Gastroesophageal sphincter (tissue), 4 donors: ENCODE measurements at places on chromosomes 13 and 19.

DNA sequence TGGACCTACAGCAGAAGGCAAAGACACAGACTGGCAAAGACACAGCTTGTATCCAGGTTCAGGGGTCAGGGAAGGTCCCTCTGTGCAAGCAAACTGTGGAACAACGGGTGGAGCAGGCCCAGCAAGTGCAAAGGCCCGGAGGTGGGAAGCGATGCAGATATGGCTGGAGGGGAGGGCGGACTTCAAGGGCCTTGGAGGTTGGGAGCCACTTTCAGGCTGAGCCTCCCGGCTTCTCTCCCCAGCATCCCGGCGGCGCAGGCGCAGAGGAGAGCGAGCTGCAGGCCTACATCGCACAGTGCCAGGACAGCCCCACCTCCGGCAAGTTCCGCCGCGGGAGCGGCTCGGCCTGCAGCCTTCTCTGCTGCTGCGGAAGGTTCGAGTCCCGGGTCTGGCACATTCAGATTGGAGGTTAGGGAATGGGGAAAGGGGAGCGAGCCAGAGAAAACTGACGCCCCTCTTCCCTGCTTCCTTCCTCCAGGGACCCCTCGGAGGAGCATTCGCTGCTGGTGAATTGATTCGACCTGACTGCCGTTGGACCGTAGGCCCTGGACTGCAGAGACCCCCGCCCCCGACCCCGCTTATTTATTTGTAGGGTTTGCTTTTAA, 2.1 kb upstream of the PNPLA6 start:
- peak overlapping the region; percentile 70 for H3K4me3 ChIP-seq
- no peaks in the 10 kb centered on the region for H3K27me3 ChIP-seq
- peaks cover 5% of the 10 kb centered on the region for H3K4me1 ChIP-seq
- H3K27ac ChIP-seq, result peak overlapping the region; percentile 90
- H3K36me3 ChIP-seq, result no peaks in the 10 kb centered on the region

DNA sequence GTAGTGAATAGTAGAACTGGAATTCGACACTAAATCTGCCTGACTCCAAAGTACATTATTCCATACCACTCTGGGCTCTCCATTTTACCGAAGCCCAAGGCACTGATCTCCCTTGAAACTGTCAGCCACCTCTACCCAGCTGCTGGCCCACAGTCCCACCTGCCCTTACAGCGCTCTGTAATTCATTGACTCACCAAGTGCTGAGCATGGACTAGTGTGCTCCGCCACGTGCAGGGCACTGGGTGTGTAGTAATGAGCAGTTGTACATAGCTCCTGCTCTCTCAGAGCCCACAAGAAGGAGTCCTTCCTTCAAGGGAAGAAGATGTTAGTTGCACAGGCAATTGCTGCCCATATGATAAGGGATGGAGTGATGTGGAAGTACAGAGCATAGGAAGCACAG, 76.6 kb upstream of the SIAH3 start:
- H3K4me1 ChIP-seq, result peaks cover 10% of the 10 kb centered on the region
- H3K36me3 ChIP-seq, result no peaks in the 10 kb centered on the region
- no peak overlapping the region for H3K27ac ChIP-seq
- ATAC-seq, result no peak
- H3K27me3 ChIP-seq, result no peaks in the 10 kb centered on the region
- no peak overlapping the region for H3K4me3 ChIP-seq

DNA sequence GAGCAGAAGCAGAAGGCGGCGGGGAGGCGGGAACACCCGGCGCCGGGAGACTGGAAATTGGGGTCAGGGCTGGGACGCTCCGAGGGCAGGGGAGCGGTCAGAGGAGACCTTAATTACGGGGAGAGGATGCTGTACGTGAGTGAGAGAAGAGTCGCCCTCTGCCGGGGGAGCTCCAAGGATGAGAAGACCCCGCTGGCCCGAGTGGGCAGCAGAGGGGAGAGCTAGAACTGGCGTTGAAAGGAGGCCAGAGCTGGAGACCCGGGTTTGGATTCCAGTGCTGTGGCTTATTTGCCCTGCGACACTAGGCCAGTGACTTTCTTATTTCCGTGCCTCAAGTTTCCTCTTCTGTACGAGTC, 536 bp downstream of the FAM32A start:
- H3K4me1 ChIP-seq, result peaks cover 11% of the 10 kb centered on the region
- no peak for ATAC-seq
- peak overlapping the region; percentile 90 for H3K27ac ChIP-seq

DNA sequence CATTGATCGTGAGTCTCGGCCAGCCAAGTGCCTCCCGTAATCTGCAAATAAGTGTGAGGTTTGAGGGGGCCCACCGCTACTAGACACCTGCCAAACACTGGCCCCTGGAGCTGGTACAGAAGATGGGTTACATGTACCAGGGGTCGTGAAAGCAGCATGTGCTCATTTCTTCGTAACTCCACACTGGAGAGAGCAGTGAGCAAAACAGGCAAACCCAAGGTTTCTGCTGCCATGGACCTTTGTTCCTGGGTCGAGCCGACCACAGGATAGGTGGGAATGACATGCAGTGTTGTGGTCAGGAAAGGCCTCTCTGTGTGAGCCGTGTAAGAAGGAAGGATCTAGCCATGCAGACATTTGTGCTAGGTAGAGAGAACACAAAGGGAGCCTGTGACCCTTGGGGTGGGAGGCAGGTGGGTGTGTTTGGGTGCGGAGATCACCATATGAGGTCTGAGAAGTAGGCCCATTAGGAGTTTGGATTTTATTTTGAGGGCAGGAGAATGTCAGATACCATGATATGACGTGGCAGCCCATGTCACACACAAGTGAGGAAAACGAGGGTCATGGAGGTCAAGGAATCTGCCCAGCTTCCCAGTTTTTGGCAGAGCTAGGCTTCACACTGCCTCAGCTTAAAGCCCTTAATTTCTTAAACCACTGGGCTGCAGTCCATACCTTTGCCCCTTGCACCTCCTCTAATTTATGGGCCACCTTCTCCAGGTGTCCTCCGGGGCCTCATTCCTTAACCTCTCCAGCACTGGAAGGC, 919 bp downstream of the GTF3A start:
- peak overlapping the region; percentile 80 for H3K4me3 ChIP-seq
- no peaks in the 10 kb centered on the region for H3K36me3 ChIP-seq
- no peak for ATAC-seq

DNA sequence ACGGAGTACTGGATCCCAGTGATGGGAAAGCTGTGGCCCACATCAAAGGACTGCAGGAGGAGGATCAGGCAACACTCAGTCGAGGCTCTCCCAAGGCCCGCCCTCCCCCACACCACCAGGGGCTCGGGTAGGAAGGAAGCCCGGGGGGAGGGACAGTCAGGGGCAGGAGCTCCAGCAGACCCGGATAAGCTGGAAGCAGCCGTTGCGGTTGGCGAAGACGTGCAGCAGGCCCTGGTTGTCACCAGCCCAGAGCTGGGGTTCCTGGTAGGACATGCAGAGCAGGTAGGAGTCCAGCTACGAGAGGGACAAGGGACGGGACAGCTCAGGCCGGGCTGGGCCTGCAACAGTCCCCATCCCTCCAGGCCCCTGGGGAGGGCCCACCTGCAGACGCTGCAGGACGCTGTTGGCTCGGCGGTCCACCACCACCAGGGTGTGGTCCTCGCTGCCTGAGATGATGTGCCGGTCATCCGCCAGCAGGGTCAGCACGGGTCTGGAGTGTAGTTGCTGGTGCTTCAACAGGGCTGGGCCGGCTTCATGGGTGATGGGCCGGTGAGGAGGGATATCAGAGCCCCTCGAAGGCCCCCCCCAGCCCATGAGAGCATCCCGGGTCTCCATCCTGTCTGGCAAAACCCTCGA, 1.9 kb downstream of the GNG14 start:
- H3K27ac ChIP-seq, result no peak overlapping the region
- no peaks in the 10 kb centered on the region for H3K4me1 ChIP-seq
